ENCODE measurements at places on chromosomes 6 and 20.

- no peak for DNase-seq
Observed at GRCh38 chr6:34412016-34412415, 13.9 kb downstream of the RPS10 start.

DNA sequence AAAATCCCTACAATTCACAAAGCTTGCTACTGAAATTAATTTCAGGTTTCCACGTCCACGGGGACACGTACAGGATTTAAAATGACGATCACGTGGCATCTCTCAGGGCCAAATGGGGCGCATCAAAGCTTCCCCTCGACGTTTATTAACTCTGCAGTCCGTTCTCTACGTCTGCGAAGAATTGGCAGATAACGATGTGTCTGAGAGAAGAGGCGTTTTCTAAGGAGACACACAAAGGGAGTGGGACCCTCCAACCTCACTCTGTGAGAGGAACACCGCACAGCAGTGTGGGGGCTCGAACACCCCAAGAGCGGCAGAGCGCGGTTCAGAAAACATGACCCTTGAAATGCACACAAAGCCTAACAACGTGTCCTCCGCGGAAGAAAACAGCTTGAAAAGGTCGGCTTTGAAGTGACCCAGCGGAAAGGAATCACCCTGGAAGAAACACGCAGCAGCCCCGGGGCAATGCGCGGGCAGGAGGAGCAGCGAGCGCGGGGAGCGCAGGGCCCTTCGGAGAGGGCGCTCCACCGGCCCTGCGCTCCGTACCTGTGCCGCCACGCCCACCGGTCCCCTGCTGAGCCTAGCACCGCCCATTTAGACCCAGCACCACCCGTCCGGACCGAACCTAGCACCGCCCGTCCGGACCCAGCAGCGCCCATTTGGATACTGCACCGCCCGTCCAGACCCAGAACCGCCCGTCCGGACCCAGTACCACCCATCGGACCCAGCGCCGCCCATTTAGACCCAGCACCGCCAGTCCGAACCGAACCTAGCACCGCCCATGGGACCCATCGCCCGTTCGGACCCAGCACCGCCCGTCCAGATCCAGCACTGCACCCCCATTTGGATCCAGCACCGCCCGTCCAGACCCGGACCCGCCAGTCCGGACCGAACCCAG is 1.1 kb upstream of the AFDN start:
- DNase-seq: no peak

DNA sequence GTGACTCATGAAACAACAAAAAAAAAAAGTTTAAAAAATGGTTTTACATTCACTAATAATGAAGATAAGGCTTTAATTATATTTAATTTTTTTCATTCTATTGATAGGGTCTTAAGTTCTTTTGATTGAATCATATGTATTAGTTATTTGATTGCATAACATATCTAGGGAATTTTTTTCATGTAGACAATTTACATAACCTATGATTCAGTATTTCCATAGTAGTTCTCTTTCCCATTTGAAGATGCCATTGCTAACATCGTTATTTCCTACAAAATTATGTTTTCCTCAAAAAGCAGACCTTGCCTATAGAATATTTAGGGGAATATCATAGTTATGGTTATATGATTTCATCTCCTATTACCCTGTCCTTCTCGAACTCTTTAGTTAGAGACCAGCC is 463.4 kb downstream of the TFAP2B start:
- no peak for DNase-seq

DNA sequence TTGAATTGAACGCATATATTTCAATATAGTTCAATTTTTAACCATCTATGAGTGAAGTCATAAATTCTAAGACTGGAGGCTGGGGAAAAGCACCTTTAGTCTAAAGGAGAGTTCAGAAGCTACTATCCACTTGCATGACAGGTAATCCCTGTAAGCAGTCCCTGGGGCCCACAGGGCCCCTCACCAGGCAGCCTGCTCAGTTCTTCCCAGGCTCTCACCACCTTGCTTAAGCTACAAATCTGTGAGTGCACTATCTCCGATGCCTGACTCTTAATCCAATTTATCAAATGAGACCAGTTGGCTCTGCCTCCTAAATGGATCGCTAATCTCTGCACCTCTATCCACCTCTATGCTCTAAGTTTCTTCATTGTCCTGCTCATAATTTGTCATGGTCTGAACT is 413.8 kb downstream of the PTPRT start:
- no peak for DNase-seq

- DNase-seq: no peak
Observed at GRCh38 chr20:59808729-59809381, 124.6 kb downstream of the SYCP2 start.

DNA sequence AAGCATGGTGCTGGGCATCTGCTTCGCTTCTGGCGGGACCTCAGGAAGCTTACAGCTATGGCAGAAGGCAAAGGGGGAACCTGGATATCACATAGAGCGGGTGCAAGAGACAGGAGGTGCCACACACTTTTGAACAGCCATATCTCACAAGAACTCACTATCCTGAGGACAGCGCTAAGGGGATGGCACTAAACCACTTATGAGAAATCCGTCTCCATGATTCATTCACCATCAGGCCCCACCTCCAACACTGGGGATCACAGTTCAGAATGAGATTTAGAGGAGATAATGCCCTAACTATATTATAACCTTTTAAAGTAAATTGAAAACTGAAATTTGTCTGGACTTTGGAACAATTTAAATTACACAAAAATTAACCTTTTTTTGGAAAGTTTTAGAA is 37.8 kb upstream of the SUMO4 start:
- DNase-seq: no peak

DNA sequence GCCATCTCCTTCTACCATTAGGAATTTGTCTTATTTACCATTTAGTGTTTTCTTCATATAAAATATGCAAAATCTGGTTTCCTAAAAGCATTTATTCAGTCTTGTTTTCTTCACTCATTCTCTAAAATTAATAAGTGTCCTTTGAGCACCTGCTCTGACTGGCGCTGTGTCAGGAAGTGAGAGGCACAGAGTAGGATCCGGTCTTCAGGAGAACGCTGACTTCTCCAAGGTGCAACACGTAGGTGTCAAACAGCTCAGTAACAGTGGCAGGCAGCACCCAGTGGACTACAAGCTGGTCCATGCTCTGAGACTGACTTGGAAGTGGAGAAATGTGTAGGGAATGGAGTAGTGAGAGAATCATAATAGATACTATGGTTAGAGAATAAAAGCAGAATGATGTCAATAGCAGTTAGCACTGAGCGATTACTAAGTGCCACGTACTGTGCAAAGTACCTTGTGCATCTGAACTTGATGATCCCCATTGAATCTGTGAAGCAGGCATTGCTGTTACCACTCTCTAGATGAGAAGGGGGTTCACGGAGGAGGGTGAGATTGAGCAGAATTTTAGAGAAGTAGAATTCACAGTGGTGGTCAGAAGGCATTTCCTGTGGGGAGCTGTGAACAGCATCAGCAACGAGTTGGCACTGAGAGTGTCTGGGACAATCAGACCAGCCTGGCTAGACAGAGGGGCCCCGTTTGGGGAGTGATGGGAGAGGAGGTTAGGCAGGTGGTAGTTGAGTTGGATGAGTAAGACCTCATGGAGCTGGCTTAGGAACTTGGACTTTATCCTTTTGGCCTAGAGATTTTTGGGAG is 569.8 kb downstream of the QKI start:
- no peak for DNase-seq

- DNase-seq: no peak
Observed at GRCh38 chr6:10310826-10311225, 104.0 kb downstream of the TFAP2A start.

- no peak for DNase-seq
Observed at GRCh38 chr20:47672886-47673670, 112.2 kb downstream of the SULF2 start.

DNA sequence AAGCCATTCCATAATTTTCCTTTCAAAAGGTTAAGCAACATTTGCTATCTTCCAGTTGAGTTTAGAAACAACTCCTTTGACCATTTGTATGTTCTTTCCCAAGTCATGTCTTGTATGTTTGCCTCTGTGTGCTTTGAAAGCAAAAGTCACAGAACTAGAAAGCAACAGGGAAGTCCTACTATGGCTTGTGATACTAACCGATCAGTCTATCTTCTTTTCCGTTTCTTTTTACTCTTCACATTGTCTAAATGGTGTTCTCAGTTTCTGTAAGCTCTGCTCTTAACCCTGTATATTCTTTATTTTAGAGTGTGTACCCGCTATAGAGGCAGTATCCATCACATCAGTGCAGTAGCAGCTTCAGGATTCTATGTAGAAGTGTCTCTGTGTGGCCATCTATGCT is 32.9 kb downstream of the TMEM244 start:
- DNase-seq: no peak

- DNase-seq: no peak
Observed at GRCh38 chr20:18048176-18048575, 9.5 kb downstream of the OVOL2 start.

- no peak for DNase-seq
Observed at GRCh38 chr6:17431581-17431980, 38.2 kb downstream of the CAP2 start.

DNA sequence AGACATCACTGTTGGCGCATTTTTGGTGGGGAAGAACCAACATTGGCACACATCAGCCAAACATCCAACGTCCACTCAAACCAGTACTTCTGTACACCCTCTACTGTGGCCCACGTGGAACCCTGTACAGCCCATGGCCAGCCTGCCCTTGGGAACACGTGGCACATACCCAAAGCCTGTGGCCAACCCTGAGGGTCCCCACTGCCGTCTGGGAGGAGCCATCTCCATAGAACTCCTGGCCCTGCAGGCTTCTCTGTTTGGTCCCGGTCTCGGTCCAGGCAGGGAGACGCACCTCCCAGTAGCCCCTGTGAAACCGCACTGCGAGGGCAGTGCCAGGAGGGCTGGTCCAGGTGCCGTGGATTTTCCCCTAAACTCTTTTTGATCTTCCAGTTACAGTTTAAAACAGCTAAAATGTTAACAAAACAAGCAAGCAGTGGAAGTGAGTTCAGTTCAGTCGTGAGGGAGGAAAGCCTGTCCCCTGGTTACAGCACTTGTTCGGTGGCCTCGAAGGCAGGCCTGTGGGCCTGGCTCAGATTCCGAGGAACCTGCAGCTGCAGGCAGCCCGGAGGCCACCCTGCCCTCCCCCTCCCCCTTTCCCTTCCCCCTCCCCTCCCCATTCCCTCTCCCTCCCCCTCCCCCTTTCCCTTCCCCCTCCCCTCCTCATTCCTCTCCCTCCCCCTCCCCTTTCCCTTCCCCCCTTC is 233.7 kb downstream of the DLL1 start:
- DNase-seq: no peak

DNA sequence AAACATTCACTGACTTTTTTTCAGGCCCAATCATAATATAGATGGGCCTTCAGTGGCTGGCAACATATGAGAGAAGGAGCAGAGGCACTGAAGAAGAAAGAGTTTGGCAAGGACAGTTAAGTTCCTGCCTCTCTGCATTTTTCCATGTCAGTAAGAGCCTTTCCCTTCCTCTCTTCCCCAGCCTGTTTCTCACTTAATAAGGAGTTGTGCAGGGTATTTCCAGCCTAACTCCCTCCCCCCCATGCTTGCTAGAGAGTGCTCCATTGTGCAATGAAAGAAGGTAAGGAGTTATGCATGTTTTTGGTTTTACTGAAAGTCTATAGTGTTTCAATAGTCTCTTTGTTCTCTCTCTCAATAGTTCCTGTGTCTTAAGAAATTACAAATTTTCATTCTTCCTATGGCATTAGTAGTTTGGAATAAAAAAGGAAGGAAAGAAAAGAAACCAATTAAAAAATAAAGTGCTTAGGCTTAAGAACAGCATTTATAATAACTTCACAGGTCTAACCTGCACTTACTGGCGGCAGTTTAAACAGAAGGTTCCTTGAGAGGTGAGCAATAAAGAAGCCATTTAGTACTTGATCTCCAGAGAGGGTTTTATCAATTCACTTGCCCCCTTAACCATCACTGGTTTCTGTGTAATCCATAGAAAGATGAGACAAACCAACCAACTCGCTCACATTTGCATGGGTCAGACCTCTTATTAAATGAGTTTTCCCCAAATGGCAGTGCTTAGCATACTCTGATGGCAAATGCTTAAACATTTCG is 251.1 kb downstream of the PTPRT start:
- no peak for DNase-seq

DNA sequence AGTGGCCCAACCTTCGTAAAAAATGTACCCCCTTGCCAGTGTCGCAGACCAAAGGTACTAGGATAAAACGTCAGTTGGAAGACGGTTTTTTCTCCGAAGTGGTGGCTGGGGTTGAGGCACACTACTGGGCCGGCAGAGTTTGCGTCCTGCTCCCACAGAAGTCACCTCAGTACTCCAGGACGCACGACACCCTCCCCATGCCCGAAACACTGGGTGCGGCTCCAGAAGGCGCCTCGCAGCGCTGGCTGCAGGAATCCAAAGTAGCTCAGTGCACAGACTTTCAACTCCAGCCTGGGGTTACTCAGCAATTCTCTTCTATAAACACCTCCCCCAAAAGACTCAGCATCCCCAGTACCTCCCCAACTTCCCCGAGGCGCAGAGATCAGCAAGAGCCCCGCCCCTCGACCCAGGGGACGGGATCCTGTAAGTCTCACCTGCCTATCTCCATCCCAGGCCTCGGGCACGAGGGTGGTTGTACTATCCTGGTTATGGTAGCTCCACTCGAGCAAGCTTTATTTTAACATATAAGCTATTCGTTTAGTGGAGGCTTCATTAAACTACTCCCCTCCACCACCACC is 88.2 kb downstream of the ZFP64 start:
- no peak for DNase-seq

DNA sequence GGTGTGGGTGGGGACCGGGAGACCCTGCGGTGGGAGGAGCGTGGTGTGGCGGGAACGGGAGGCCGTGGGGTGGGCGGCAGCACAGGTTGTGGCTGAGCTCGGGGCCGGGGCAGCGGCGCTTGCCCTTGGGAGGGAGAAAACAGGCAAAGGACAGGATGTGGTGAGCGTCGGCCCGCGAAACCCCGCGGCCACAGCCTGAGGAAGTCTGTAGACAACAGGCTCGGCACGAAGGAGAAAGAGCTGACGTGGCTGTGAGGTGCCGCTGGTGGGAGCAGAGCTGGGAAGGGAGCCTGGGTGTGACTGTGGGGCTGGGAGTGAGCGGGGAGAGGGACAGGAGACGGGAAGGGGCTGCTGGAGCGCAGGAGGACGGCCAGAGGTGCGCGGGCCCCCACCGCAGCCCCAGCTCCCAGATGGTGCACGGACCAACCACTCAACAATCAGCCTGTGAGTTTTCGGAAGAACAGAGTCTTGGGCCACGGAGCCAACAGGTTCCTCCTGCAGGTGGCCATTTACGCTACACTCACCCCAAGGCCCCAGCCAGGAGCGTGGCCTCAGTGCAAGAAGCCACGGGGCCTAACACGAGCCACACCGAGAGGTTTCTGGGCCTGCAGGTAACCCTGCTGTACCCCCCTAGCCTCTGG is 202.8 kb downstream of the DLL1 start:
- DNase-seq: no peak

GRCh38 chr20:15938847-15939246 is 634.4 kb downstream of the KIF16B start:
- DNase-seq: no peak

Data from stimulated activated CD4-positive, alpha-beta T cell treated with anti-CD3 and anti-CD28 coated beads, Interleukin-2, amount 100 ng/mL, for 4 hours (primary cell).